Activated naive CD8-positive, alpha-beta T cell treated with anti-CD3 and anti-CD28 coated beads, Interleukin-2, amount 50 U/mL, for 16 hours (primary cell): ENCODE measurements at places on chromosomes 6 and 20.

- DNase-seq = no peak
These were observed 8.6 kb upstream of the RAET1G start for GRCh38 chr6:149931501-149931900.

- DNase-seq = no peak
These were observed 352.1 kb upstream of the SOX4 start for GRCh38 chr6:21241231-21242130.

- no peak for DNase-seq
These were observed 385.5 kb downstream of the DHX35 start for GRCh38 chr20:39347626-39348025.

DNA sequence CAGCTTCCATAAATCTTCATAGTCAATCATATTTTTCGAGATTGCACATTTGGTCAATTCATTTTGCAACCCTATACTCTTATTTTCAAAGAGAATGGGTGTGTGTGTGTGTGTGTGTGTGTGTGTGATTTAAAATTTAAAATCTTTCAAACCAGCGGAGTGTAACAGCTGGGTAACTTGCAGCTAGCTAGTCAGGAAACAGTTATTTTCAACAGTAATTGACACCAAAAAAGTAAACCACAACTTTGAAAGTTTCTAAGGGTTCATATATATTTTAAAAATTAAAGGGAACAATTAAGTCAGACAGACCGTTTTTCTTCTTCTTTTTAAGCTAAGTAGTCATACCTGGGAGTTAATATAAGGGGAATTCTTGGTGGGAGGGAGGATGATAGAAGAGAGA lies 57.0 kb downstream of the PRR18 start:
- DNase-seq = no peak

DNA sequence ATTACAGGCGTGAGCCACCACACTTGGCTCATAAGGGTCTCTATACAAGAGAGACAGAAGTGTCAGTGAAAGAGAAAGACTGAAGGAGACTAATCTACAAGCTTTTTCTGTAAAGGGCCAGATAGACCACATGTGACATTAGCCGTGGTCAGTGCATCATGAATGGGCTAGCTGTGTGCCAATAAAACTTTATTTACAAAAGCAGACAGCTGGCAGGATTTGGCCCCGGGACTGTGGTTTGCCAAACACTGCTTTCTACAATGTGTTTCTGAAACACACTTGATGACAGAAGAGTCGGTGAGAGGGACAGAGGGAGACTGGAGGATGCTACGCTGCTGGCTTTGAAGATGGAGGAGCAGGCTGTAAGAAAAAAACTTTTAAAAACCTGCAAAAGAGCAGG lies 285.4 kb downstream of the TFAP2C start:
- no peak for DNase-seq

- DNase-seq = no peak
These were observed 230.8 kb downstream of the BCAS1 start for GRCh38 chr20:53839423-53840176.

GRCh38 chr6:148711833-148712654 lies 34.8 kb upstream of the UST start:
- DNase-seq = no peak

DNA sequence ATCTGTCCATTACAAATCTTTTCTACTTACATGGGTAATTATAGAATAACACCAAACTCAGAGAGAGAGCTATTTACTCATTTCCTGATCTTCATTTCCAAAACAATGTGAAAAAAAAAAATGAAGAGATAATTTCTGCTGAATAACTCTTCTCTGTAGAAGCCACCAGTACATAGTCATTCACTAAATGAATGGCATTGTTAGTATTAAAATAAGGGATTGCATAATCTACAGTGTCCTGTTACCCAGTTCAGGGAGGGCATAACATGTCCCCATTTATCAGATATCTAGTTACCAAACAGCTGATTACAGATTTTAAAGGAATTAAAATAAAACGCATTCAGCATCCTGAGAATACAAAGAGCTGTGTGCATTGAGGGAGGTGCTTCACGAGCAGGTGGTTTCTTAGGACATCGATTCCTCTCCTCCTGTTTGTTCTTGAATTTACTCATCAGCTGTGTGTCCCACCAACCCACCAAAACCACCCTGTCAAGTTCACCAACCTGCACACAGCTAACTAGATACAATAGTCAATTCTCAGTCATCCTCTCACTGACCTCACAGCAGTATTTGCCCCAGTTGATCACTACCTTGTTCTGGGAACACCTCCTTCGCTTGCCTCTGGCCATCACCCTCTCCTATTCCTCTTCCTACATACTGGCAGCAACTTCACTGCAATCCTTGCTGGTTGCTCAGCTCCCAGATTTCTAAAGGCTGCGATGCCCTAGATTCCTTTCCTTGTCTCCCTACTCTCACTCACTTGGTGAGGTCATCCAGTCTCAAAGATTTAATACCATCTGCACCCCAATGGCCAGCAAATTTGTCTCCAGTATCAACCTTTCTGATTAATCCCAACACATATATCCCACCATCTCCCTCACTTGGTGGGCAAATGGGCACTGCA lies 18.7 kb downstream of the CNKSR3 start:
- DNase-seq = no peak

GRCh38 chr20:32439132-32439829 lies 81.2 kb downstream of the ASXL1 start:
- no peak for DNase-seq

DNA sequence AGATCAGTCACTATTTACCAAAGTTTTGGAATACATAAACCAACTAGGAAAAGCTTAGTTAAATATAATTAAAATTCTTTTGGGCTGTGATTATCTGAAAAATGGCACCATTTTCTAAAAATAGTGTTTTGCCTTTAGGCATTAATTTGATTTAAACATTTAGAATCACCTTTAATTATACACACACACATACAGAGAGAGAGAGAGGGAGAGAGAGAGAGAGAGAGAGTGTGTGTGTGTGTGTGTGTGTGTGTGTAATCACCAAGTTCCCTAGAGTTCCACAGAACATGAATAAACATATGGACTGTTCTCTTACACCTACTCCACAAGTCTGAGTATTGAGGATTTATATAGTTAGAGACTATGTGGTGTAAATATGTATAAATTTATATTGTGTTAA lies 141.2 kb upstream of the ATXN1 start:
- no peak for DNase-seq

DNA sequence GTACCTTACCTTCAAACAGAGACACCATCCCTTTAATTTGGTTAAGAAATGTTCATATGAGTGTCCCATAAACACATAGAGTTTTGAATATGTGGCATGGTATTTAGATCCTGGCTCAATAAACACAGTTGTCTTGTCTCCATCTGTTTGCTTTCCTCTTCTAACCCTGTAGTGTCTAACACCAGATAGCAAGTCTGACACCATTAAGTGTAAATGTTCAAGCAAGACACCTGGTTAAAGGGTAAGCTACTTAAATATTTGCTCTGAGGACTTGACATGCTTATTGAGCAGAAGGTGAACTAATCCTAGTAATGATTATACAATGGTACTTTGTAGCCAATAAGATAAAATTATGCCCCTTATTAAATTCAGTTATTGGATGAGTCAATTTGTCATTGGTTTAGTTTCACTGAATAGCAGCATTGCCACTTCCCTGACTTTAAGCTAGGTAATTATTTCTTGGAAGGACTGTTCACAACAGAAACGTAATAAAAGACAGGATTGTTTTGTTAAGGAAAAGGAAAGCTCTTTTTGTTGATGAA lies 26.9 kb upstream of the GOPC start:
- no peak for DNase-seq

DNA sequence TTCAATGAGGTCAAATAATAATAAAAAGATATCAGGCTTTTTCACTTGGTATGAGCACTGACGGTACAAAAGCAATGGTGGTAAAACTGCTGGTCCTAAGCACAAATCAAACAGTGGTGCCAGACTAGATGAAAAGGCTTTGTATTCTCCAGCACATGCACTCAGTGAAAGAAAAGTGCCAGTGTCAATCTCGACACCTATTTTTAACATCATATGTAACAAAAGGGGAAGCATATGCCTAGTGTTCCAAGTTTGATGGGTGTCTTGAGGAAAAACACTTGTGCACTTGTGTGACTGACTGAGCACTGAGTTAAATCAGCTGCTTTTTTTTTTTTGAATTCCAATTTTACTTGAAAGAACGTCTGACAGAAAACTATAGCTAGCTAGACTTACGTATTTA lies 27.3 kb downstream of the MED23 start:
- DNase-seq = no peak

DNA sequence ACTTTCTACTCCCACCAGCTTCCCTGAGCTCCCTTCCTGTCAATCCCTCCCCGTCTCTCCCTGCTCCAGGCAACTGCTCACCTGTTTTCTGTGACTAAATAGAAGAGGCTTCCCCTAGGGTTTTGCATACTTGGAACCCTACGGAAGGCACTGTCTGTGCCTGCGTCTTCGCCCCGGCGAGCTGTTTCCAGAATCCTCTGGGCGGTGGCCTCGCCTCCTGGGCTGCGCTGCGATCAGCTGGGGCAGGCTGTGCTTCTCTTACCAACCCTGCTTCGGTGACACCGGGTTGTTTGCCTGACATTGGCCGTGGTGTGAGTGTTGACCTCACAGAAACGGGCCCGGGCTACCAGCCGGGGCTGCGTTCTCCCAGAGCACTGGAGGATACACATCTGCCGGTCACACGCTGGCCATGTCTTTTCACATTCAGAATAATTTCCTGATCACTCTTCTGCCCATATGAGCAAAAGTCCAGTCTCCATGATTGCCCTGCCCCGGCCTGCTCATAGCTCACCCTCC lies 29.4 kb upstream of the CCR6 start:
- DNase-seq = no peak

DNA sequence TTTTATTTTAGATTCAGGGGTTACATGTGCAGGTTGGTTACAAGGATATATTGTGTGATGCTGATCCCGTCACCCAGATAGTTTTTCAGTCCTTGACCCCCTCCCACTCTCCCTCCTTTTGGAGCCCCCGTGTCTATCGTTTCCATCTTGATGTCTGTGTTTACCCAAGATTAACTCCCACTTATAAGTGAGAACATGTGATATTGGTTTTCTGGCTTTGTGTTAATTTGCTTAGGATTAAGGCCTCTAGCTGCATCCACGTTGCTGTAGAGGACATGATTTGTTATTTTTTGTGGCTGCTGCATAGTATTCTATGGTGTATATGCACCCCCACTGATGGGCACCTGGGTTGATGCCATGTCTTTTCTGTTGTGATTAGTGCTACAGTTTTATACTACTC lies 178.6 kb downstream of the PLCB1 start:
- no peak for DNase-seq
